Left kidney (tissue), 8 donors: ENCODE measurements at places on chromosomes 5 and 9.

DNA sequence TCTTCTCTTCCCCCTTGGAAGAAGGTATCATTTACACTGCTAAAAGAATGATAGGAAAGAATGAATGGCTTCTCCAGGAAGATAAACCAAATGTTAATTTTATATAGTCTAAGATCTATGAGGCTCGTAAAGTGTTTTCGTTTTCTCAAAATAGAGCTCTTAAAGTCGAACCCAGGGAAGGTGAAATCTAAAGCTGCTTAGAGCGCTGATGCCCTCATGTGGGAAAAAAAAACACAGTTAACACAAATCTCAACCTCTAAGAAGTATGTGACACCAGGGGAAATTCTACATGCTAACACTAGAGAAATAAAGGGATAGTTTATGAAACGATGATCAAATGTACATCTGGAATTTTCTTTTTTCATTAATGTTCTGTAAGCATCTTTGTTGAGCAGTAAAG is 257.9 kb downstream of the RASEF start:
- DNase-seq: no peak

- no peak for DNase-seq
Observed at GRCh38 chr9:36470643-36471290, 70.7 kb upstream of the RNF38 start.

- no peak for DNase-seq
Observed at GRCh38 chr5:147906326-147907095, at the start of gene C5orf46. TSS of gene C5orf46 (minus strand) at chr5:147906538. CDS start at chr5:147906501, 37 bp downstream.

GRCh38 chr9:95139126-95139525 is 178.4 kb downstream of the FANCC start:
- no peak for DNase-seq

- no peak for DNase-seq
Observed at GRCh38 chr5:82168294-82168693, 109.9 kb downstream of the RPS23 start.

DNA sequence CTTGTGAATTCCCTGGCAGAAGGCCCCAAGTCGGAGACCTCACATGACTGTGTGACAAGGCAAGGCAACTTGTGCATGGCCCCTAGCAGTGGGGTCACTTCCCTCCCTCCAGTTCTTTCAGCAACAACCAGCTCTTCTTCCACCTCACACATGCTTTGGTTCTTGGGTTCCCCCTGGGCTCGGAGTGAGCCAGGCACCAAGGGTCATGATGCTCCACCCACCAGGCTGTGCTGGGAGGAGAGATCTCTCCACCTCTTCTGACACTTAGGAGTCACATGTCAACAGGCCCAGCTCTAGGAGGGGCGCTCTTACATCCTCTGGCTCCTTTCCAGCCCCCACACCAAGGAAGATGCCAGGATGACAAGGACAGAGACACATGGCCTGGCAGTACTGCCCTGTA is 56.7 kb downstream of the CDH6 start:
- DNase-seq: no peak

DNA sequence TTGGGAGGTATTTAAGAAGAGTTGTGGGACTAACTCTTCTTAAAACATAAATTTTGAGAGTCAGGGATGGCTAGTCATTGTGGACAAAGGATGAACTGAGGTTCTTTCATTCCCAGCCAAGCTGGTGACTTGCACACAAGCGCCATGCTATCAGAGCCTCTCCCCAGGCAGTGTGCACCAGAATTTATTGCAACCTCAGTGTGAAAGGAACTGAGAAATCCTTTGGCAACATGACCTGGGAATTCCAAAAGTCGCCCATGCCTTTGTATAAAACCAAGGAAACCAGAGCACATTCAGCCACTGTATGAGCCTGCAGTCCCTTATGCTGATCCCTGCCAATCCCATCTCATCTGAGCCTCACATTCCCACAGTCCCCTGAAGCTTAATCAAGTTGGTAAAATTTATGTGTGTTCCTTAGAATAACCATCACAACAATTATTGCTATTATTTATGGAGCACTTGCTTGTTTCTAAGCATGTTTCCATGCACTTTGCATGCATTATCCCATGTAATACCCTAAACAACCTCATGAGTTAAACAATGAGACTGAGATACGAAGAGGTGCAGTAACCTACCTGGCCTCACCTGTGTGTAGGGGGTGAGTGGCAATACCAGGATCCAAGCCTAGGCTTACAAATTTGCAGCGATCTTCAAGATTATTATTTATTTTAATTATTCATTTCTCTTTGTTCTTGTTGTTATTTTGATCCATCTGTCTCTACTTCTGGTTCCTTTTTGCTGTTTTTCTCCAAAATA is 116.4 kb downstream of the NTRK2 start:
- no peak for DNase-seq

GRCh38 chr5:17360879-17361278 is 137.2 kb upstream of the TAF11L2 start:
- DNase-seq: no peak

- no peak for DNase-seq
Observed at GRCh38 chr5:164000241-164000640, 494.8 kb downstream of the MAT2B start.

GRCh38 chr9:107274096-107274495 is 9.0 kb upstream of the RAD23B start:
- DNase-seq: no peak

DNA sequence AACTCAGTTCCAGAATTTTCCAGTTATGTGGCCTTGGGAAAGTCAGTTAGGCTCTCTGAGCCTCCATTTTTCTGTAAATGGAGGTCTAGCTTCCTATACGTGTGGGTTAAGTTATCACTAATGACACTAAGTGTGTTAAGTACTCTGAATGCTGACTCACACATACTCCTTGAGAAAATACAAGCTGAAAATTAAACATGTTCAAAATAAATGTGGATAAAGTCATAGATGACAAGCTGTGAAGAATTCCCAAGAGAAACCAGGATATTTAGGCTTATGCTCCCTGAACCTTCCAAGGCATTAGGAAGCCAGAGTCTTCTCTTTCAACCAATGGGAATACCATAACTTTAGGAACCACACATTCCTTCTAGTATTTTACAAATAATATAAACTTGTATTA is 58.1 kb downstream of the ABCA1 start:
- no peak for DNase-seq

DNA sequence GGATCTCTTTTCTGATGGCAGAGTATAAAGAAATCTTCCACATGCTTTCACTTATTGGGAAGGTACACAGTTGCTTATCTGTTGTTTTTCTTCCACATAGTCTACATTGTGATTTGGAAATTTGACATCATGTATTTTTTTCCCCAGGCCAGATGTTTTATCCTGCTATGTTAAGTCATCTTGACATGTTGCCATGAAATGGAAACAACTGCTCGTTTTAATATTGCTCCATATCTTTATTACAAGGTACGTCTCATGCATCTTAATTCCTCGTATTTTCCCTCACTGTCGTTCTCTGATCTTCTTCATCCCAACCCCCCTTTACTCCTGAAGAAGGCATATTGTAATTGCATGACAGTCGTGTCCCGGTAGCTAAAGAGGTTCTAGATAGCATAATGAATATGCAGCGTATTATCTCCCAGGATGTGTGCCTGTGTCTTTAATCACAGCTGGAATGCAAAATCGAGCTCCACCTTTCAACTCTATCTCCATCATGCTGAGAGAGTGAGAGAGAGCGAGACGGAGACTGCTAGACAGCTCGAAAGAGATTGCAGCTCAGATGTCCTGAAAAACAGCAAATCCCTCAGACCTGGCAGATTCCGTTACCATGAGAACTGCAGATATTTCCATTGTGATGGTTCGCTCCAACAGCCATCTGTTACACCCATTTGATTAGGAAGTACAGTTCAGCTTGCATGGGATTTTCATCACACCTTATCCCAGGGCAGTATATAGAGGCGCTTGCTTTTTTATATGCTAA is 281.7 kb downstream of the TMEM38B start:
- DNase-seq: no peak

- no peak for DNase-seq
Observed at GRCh38 chr5:100668511-100668910, 133.3 kb downstream of the FAM174A start.

- peak; percentile 12 for DNase-seq
Observed at GRCh38 chr9:28272127-28272526, 698.8 kb upstream of the C9orf72 start.

GRCh38 chr5:94240134-94240533 is 378.3 kb downstream of the KIAA0825 start:
- no peak for DNase-seq

DNA sequence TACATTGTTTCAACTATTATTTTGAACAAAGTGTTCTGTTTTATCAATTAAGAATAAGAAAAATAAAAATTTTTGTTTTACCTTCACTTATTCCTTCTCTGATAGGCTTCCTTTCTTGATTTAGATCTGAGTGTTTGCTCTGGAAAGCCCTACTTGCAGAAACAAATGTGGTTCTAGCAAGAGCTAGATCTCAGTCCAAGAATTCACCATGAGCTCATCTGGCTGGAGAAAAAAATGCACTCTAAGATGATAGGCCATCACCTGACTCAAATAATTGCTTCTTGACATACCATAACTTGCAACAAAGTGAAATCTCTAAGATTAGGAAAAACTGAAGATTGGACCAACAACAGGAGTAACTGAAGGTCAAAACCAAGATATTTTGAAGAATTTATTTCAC is 6.3 kb upstream of the RLN2 start:
- no peak for DNase-seq

DNA sequence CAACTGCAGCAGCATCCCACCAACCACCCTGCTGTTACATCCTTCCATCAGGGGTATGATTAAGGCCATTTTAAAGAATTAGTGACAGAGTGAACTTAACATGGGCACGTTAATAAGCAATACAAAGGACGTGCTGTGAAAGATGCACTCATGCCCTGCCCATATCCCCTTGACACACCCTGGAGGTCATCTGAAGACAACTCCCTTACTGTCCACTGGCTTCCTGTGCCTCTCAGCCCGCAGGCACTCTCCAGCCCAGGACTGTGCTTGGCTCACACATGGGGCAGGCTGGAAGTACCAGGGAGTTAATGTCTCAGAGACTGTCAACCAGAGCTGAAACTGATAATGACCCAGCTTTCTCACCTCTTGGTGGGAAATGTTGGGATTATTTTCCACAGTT is 81.8 kb downstream of the TRIM36 start:
- DNase-seq: no peak

DNA sequence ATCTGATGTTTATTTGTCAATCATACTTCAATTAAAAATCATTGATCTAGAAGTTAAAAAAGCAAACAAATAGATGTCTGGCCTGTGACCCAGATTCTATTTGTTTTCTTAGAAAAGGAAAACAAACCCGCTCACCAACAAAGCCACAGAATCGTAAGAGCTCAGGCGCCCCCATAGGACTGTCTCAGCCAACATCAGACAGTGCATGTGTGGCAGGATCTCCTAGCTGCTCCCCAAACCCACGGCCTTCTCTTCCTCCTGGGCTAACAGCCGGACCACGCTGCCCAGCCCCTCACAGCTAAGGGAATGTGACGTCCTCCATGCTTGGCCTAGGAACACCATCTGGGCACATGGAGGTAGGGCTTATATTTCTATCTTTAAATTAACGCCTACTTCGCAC is 19.4 kb downstream of the OR2Y1 start:
- no peak for DNase-seq

DNA sequence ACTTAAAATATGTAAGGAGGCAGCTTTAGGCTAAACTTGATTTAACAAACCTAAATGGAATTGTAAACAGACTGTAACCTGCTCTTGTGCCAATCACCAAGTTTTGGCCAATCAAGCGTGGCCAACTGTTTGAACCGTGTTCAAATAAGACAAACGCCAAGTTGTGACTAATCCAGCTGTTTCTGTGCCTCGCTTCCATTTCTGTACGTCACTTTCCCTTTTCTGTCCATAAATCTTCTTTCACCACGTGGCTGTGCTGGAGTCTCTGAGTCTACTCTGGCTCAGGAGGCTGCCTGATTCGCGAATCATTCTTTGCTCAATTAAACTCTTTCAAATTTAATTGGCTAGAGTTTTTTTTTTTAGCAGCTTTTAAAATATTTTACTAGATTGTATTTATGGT is 71.3 kb downstream of the LIX1 start:
- no peak for DNase-seq

GRCh38 chr5:149727336-149728035 is 2.6 kb upstream of the PPARGC1B start:
- no peak for DNase-seq

DNA sequence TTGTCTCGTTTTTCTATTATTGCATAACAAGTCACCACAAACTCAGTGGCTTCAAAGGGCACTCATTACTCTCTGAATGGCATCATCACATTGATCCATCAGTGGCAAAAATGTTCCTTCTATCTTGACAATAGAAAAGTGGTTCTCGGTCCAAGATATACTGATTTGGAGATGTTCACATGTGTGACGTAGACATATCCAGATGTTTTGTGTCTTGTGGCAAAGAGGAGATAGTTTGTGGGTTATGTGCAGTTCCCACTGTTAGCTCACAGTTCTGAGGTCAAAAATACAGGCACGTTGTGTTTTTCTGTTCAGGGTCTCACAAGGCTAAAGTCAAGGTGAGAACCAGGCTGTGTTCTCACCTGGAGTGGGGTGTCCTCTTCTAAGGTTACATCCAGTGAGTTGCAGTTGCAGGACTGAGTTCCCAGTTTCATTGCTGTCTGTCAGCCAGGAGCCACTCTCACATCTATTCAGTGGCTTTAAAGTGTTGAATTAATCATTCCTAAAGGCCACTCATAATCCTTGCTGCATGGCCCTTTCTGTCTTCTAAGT is 55.3 kb downstream of the GAS1 start:
- DNase-seq: no peak

DNA sequence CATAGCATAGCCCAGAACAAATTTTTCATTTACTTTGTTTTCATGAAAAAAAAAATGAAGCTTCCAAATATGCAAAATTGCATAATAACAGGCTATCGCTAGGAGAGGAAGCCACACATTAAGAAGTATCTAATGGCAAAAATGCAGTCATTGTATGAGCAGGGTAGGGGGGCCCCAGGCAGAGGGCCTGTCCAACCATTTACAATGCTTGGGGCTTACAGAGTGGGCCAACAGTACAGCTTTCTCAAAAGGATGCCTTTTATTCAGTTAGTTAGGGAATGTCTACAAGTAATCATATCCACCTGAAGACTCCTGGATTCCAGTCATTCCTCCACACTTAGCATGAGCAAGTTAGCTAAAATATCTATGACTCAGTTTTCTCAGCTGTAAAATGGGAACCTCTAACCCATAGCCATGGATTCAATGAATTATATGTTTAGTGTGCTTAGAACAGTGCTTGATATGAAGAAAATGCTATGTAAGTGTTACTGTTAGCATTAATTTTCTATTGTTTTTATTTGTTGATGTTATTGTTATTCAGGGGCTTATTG is 117.7 kb downstream of the GAS1 start:
- DNase-seq: no peak

DNA sequence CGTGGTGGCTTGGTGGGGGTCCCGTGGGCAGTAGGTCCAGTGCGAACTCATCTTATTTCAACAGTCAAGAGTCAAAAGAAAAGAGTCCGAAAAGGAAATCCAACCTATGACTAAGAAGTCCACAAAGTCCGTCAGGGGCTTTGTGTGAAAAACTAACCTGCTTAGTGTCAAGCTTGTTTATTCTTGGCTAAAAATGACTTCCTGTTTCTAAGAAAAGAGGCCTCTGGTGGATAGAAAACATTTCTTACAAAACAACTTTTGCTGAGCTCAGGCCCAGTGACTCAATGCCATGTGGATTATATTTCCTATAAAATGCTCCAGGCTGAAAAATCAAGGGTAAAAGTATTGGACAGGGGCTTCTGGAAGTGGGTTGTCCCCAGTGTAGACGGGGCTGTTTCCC is 105.9 kb downstream of the GADD45G start:
- DNase-seq: no peak
